Uterus (tissue), 4 donors: ENCODE measurements at places on chromosomes 13 and 19. TPM values are rescaled to one million over a fixed set of nuclear protein-coding genes. Genes with fewer than 3 reads are reported as not detected.

GRCh38 chr13:48636550-48636949, 17.2 kb upstream of the CYSLTR2 start:
- no peak overlapping the region for H3K4me3 ChIP-seq
- no peak for DNase-seq
- H3K4me1 ChIP-seq, result no peaks in the 10 kb centered on the region
- no peaks in the 10 kb centered on the region for H3K27me3 ChIP-seq
- H3K36me3 ChIP-seq, result no peaks in the 10 kb centered on the region
- H3K27ac ChIP-seq, result no peak overlapping the region

Gene ERICH6B
- not detected for total RNA-seq

Gene WDR87
- not detected for total RNA-seq

DNA sequence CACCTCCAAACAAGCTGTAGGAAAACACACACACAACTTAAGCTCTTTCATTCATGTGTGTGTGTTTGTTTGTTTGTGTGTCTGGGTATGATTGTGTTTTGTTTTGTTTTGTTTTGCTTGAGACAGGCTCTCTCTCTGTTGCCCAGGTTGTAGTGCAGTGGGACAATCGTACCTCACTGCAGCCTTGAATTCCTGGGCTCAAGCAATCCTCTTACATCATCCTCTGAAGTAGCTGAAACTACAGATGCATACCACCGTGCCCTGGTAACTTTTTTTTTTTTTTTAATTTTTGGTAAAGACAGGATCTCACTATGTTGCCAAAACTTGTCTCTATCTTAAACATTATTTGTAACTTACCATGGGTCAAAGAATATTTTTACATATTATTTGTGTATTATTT, 431.7 kb downstream of the SLITRK1 start:
- no peaks in the 10 kb centered on the region for H3K36me3 ChIP-seq
- no peaks in the 10 kb centered on the region for H3K27me3 ChIP-seq
- H3K4me1 ChIP-seq, result no peaks in the 10 kb centered on the region
- DNase-seq, result no peak
- H3K27ac ChIP-seq, result no peak overlapping the region

GRCh38 chr13:66887088-66887487, 343.0 kb downstream of the PCDH9 start:
- no peak overlapping the region for H3K4me3 ChIP-seq
- no peaks in the 10 kb centered on the region for H3K27me3 ChIP-seq
- DNase-seq, result no peak
- no peaks in the 10 kb centered on the region for H3K36me3 ChIP-seq
- H3K4me1 ChIP-seq, result no peaks in the 10 kb centered on the region
- H3K27ac ChIP-seq, result no peak overlapping the region

DNA sequence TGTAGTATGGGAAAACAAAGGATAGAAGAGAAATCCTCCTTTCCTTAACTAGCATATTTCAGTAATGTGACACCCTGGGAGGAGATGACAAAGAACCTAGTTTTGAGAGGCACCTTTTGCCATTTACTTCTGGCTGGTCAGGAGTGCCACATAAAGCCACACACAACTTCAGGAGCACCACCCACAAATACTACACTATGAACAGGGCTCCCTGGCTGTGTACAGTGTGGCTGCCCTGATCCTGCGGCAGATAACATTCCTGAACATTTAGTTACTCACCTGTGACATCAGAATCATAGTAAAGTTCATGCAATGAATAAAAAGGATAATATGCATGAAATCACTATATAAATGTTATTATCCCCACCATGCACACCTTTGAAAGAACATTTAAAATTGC, 17.4 kb upstream of the IRS2 start:
- no peaks in the 10 kb centered on the region for H3K4me1 ChIP-seq
- no peak overlapping the region for H3K4me3 ChIP-seq
- DNase-seq, result no peak
- no peaks in the 10 kb centered on the region for H3K36me3 ChIP-seq
- no peaks in the 10 kb centered on the region for H3K27me3 ChIP-seq

- DNase-seq, result no peak
- no peaks in the 10 kb centered on the region for H3K27me3 ChIP-seq
- no peak overlapping the region for H3K4me3 ChIP-seq
- H3K36me3 ChIP-seq, result no peaks in the 10 kb centered on the region
- H3K27ac ChIP-seq, result no peak overlapping the region
These were observed 6.0 kb upstream of the KATNAL1 start for GRCh38 chr13:30313311-30313710.

Gene RASAL3
- 4.3 TPM for total RNA-seq

Gene KIR2DL3
- not detected for total RNA-seq

Gene AMH
- 0.35 TPM for total RNA-seq

DNA sequence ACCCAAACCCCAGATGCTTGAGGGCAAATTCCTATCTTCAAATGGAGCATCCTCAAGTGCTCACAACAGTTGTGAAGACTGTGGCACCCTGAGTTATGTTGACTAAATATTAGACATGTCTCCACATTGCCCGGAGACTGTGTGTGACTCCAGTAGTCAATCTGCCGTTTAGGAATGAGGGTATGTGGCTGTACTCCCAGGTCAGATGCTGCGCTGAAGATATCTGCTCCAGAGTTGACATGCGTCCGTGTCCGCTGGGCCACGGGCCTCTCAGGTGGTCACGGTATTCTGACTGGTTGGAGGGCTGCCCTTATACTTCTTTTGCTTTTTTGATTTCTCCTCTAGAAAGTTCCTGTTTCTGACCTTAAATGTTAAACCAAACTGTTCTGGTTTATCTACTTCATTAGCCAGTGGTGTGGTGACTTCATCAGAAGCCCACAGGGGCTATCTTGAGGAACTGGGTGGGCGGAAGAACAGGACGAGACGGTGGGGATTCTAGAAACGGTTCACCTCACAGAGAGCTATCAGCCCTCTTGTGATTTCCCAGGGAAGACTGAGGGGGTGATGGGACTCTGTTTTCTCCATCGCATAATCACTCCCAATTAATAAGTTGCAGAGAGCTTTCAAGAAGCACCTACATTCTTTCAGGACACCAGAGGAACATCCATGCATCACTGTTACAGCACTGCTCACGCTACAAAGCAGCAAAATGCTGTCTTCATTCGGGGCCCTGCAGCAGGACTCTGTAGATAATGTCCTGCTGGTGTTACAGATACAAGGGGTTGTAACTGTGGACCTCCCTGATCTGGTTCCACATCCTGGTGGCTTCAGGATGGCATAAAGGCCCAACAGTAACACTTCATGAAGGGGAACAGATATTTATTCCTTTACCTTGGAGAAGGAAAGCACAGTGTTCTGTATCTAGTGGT, 1.3 kb upstream of the LCP1 start:
- no peaks in the 10 kb centered on the region for H3K4me1 ChIP-seq
- no peak overlapping the region for H3K27ac ChIP-seq
- H3K27me3 ChIP-seq, result no peaks in the 10 kb centered on the region
- H3K36me3 ChIP-seq, result no peaks in the 10 kb centered on the region
- DNase-seq, result no peak

Gene SERPINE3
- 0.14 TPM for total RNA-seq

Gene SMAD9
- total RNA-seq, result 27.7 TPM

GRCh38 chr13:73991884-73992283, 142.3 kb downstream of the KLF12 start:
- H3K4me1 ChIP-seq, result no peaks in the 10 kb centered on the region
- no peak for DNase-seq
- H3K4me3 ChIP-seq, result no peak overlapping the region

Gene SLAIN1
- 20.9 TPM for total RNA-seq

Gene NFKBIB
- total RNA-seq, result 21.5 TPM

Gene RASIP1
- total RNA-seq, result 42.0 TPM

Gene GARIN5A
- 5.4 TPM for total RNA-seq

- H3K27ac ChIP-seq, result no peak overlapping the region
- no peak for DNase-seq
- H3K4me3 ChIP-seq, result no peak overlapping the region
- H3K36me3 ChIP-seq, result no peaks in the 10 kb centered on the region
These were observed 250.3 kb upstream of the HTR2A start for GRCh38 chr13:47146991-47147811.

Gene PLPPR2
- 12.2 TPM for total RNA-seq
